ENCODE measurements at places on chromosomes 4 and X.

DNA sequence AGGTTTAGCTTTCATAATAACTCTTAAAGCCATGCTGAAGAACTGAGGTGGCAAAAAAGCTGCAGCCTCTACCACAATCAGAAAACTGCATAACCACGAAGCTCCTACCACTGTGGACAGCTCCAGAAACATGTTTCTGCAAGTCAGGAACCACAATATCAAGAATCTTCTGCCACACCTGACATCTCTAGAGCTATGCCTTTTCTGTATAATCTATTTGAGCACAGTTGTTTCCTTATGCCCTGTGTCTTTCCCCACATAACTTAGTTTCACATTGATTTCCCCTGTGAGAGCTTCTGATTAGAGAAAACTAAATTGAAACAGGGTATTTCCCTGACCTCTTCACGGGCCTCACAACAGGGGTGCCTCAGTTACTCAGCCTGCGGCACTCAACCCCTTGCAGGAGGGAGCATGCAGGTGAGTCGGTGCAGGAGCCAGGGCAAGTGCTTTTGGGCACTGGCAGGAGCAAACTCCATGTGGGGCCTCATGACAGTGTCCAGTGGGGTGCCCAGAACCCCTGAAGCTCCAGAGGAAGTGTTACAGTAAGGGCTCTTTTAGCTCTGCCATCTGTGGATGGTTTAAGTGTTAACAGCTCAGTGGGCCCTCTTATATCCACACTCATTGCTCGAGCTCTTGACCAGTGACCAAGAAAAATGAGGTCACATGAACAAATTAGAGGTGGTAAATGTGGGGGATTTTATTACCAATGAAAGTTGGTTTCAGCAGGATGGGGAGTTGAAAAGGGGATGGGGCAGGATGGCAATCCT, 132.8 kb upstream of the BMP3 start:
- no peak for DNase-seq

GRCh38 chrX:74535408-74536151, 78.8 kb downstream of the RLIM start:
- DNase-seq: peak; percentile 33

DNA sequence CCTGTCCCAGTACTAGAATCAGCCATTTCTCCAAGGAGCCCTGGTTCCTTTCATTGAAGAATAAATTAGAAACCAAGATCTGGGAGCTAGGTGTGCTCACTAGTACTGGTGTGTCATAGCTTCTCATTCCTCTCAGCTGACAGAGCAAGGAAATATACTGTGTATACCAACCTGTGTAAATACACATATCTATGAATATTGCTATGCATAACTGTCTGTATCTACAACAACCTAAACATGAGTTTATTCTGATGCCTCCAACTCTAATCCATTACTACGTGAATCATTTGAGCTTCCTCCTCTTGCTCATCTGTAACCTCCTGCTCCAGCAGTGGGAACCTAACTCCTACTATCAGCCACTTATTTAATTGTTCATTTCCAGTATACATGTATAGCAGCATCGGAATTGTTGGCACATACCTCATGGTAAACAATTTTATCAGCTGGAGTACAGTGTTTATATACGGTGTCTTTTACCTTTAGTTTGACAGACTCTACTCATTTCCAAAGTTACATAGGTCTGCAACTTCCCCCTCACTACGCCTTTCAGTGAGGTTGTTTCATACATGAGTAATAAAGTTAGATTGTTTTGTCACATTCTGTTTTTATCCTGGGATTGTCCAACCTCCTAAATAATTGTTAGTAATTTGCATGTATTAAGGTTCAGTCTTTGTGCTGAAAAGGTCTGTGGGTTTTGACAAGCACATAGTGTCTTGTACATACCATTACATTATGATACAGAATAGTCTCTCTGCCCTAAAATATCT, 7.1 kb upstream of the SCRG1 start:
- DNase-seq: no peak

GRCh38 chr4:26010304-26010703, 96.3 kb downstream of the SMIM20 start:
- DNase-seq: no peak

DNA sequence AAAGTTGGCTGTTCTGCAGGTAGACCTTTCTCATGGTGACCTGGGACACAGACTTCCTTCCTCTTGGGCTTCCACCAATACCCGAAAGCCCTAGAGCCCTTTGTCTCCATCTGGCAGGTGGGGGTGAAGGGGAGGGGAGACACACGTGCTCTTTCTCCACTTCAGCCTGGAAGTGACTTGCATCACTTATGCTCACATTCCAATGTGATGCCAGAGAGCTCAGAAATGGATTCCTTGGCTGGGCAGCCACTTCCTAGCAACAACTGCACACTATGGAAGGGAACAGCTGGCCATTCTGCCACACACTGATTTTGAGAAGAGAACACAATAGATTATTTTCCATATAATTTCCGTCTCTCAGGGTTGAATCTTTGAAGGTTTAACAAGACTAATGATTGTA, 36.3 kb downstream of the C4orf51 start:
- no peak for DNase-seq

GRCh38 chr4:38923746-38924145, 56.1 kb downstream of the FAM114A1 start:
- DNase-seq: no peak

DNA sequence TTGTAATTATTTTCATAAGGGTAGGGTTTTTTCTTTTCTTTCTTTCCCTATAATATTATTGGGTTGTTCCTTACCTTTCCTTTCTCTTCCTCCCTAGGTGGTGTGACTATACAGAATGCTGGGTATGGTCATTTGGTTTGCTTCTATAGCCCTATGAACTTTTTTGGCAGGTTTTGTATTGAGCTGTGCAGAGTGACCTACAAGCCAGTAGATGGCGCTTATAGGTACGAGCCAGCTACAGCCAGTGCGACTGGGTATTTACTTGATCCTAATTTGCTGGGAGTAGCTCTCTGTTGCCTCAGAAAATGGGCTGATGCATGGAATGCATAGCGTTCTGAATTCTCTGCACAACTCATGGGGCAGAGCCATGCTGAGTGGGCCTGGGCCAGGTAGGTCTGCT, 423.3 kb downstream of the MAGEE1 start:
- DNase-seq: no peak

- DNase-seq: no peak
Measured at GRCh38 chr4:86967798-86968197, 33.0 kb downstream of the AFF1 start.

- DNase-seq: no peak
Measured at GRCh38 chr4:1715002-1715758, 3.1 kb upstream of the SLBP start.

DNA sequence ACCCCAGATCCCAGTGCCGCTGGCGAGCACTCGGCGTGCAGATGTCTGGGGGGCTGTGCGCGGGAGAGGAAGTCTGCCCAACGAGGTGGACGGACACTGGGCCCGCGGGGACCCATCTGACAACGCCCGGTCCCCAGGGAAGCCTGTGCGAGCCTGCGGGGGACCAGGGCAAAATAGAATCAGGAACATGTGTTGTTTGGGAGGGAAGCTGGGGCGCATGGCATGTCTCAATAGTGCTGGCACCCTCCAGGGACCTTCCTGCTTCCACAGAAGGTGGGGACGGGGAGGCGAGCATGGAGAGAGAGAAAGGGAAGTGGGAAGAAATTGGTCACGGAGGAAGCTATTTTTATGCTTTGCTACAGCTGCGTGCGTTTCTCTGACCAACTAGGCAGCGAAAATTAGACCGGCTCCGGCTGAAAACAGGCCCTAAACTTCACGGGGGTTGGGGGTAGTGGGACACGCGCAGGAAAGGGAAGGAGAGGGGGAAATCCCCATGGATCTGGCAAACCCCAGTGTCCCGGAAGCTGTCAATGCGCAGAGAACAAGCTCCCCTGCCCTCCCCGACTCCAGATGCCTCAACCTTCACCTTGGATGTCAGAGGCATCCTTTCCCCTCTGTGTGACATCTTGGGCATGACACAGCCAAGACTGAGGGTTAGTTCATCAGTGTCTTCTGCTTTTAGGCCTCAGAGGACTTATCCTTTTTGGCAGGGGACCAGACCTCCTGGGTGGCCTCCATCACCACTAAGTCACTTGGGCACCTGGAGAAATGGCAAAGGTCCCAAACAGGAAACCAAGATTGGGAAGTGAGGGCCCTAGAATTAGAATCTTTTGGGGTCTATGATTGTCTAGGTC, 169.8 kb upstream of the BCOR start:
- no peak for DNase-seq

GRCh38 chrX:21734175-21734574, 23.7 kb downstream of the SMPX start:
- DNase-seq: no peak

GRCh38 chr4:117796677-117797076, 237.6 kb upstream of the NDST3 start:
- no peak for DNase-seq

GRCh38 chr4:69503558-69503957, 7.9 kb upstream of the UGT2B4 start:
- no peak for DNase-seq

DNA sequence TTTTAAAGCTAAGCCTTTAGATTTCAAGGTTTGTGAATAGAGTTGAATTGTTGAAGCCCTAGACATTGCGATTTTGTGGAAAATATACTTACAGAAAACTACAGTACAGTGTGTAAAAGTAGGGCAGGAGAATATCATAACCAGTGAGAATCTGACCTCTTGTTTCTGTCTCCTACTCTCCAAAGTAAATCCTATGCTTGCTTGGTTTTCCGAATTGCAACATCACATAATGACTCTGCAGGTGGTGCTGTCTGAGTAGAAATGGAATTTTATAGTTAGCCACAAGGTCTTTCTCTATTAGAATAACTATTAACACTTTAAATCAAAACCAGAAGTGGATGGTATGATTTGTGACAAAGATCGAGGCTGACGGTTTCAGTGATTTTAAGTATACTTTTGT, 505.6 kb downstream of the RAPGEF2 start:
- no peak for DNase-seq

GRCh38 chrX:110985470-110985869, 110.5 kb upstream of the PAK3 start:
- DNase-seq: no peak

DNA sequence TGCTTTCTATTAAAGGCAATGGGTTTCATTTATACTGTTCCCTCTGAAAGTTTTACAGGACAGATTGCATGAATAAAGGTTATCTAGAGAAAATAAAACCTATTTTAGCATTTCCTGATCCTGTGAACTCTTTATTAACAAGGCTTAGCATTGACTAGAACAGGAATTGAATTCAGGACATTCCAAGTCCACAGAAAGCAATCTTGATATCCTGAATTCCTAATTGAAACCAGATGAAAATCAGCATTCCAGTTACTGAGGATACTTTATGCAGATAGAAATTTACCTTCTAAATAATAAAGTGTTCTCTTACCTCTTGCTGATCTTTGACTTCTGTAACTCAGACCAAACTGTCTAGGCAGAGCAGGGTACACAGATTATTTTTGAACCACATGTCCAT, 151.4 kb downstream of the ZNF518B start:
- DNase-seq: no peak

- no peak for DNase-seq
Measured at GRCh38 chr4:63123441-63123840, 1285.8 kb downstream of the TECRL start.

- no peak for DNase-seq
Measured at GRCh38 chr4:59002148-59002547, 1892.0 kb upstream of the IGFBP7 start.

DNA sequence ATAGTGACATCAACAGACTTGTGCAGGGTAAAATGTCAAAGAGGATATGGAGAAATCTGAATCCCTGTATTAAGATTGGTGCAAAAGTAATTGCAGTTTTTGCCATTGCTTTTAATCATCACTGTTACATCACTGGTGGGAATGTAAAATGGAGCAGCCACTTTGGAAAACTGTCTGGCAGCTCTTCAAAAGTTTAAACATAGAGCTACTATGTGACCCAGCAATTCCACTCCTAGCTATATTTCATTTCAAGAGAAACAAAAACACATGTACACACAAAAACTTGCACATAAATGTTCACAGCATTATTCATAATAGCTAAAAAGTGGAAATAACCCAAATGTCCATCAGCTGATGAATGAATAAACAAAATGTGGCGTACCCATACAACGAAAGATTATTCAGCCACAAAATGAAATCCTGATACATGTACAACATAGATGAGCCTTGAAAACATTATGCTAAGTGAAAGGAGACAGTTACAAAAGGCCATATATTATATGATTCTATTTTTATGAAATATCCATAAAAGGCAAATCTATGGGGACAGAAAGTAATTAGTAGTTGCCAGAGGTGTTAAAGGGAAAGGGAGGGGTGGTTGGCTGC, 106.4 kb downstream of the AMELX start:
- DNase-seq: no peak

DNA sequence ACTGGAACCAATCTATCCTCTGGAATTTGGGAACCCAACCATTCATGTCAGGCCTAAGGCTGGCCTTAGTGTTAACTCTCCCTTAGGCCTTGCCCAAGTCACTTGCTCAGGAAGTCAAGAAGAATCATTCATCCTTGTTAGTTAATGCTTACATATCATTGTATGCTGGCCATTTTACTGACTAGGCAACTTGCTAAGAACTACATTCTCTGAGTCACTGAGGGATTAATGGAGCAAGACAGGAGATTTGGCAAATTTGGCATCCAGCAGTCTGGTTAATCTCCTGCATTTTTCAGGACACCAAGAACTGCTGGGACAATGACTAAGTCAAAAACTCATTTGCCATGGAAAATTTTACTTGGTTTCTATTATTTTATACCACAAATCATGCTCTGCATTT, 115.8 kb upstream of the DDIT4L start:
- no peak for DNase-seq

GRCh38 chr4:182832352-182833120, 84.7 kb downstream of the DCTD start:
- no peak for DNase-seq

- DNase-seq: no peak
Measured at GRCh38 chr4:78068481-78068880, 11.4 kb downstream of the FRAS1 start.

DNA sequence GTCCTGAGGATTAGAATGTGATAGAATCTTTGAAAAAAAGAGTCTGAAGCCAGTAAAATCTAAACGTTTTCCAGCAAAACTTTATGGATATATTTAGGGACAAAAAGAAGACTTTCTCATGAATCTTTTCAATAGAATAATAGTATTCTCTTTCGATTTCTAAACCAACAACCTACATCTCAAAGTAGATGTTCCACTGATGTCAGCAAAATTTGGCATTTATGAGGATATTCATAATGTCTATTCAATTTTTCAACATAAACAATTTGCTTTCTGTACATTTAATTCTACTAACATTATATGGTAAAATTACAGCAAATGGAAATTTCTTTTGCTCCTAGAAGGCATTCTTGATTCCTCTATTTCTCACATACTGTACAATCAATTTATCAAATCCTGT, 886.5 kb downstream of the CENPC start:
- no peak for DNase-seq

DNA sequence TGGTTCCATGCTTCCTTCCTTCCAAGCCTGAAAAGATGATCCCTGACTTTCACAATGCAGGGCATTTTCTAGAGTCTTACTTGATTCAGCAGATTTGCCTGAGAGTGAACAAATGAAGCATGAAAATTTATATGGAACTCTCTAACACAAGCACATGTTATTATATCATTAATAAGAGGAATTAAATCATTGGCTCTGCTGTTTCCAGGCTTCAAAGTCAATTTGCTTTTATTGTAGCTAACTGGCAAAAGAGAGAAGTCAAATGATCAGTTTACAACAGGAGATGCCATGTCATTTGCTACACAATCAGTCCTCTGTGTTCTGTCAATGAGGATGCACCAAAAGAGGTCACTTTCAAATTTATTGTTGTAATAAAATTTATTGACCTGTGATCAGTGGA, 101.5 kb upstream of the UGT8 start:
- no peak for DNase-seq

GRCh38 chrX:45719751-45720501, 519.2 kb upstream of the DIPK2B start:
- DNase-seq: no peak
